ENCODE measurements at places on chromosomes 12 and 14. TPM values are rescaled to one million over a fixed set of nuclear protein-coding genes. Genes with fewer than 3 reads are reported as not detected.

CSRP2 gene
- 33.6 TPM for polyA plus RNA-seq

GZMH gene
- 1.2 TPM for polyA plus RNA-seq

PTPN6 gene
- 19.1 TPM for polyA plus RNA-seq

OR5AU1 gene
- polyA plus RNA-seq, result not detected

ATP5F1B gene
- polyA plus RNA-seq, result 222 TPM

SYT1 gene
- polyA plus RNA-seq, result 0.09 TPM

DENND5B gene
- polyA plus RNA-seq, result 0.33 TPM

LRRC23 gene
- 3.6 TPM for polyA plus RNA-seq

PTPRB gene
- polyA plus RNA-seq, result 1.6 TPM

REP15 gene
- 1.6 TPM for polyA plus RNA-seq

FBLN5 gene
- 9.7 TPM for polyA plus RNA-seq

SIX6 gene
- not detected for polyA plus RNA-seq

GPR65 gene
- 0.22 TPM for polyA plus RNA-seq

HPD gene
- 0.31 TPM for polyA plus RNA-seq

FKBP4 gene
- 42.0 TPM for polyA plus RNA-seq

PRH2 gene
- polyA plus RNA-seq, result not detected

GUCY2C gene
- 0.39 TPM for polyA plus RNA-seq

ABHD12B gene
- polyA plus RNA-seq, result 0.45 TPM

PTPRR gene
- 0.06 TPM for polyA plus RNA-seq

CYP27B1 gene
- 0.96 TPM for polyA plus RNA-seq

FOXG1 gene
- 0.12 TPM for polyA plus RNA-seq

ZCCHC8 gene
- polyA plus RNA-seq, result 27.6 TPM

KRT78 gene
- 633 TPM for polyA plus RNA-seq

TRHDE gene
- polyA plus RNA-seq, result 0.04 TPM

NINJ2 gene
- 10.9 TPM for polyA plus RNA-seq

DLGAP5 gene
- polyA plus RNA-seq, result 6.0 TPM

SLC41A2 gene
- 0.47 TPM for polyA plus RNA-seq

PRB2 gene
- not detected for polyA plus RNA-seq

TRPV4 gene
- polyA plus RNA-seq, result 6.7 TPM

CLEC2A gene
- not detected for polyA plus RNA-seq

TSPAN9 gene
- 9.2 TPM for polyA plus RNA-seq

KRT81 gene
- 0.08 TPM for polyA plus RNA-seq

DTX1 gene
- polyA plus RNA-seq, result 0.59 TPM

KRT5 gene
- 6,695 TPM for polyA plus RNA-seq

ACOT4 gene
- polyA plus RNA-seq, result 2.2 TPM

RAB35 gene
- polyA plus RNA-seq, result 34.3 TPM

IL22 gene
- polyA plus RNA-seq, result 0.36 TPM

TSPAN8 gene
- 0.78 TPM for polyA plus RNA-seq

TMCC3 gene
- polyA plus RNA-seq, result 3.0 TPM

DRAM1 gene
- 2.8 TPM for polyA plus RNA-seq

KLHL33 gene
- 0.06 TPM for polyA plus RNA-seq

MDP1 gene
- polyA plus RNA-seq, result 12.8 TPM

LMNTD1 gene
- not detected for polyA plus RNA-seq

CAPS2 gene
- 2.1 TPM for polyA plus RNA-seq

CD163 gene
- 3.7 TPM for polyA plus RNA-seq

NELL2 gene
- 0.63 TPM for polyA plus RNA-seq

NRXN3 gene
- polyA plus RNA-seq, result 2.2 TPM

ACADS gene
- 13.7 TPM for polyA plus RNA-seq

Measured in esophagus (tissue), 2 donors.